ENCODE measurements at places on chromosomes 6 and 20. TPM values are rescaled to one million over a fixed set of nuclear protein-coding genes. Genes with fewer than 3 reads are reported as not detected.
A peak's percentile ranks its signal among the peaks of the same experiment; 100 is the strongest.

- no peak overlapping the region for H3K27ac ChIP-seq
- no peak for DNase-seq
- H3K27me3 ChIP-seq: no peaks in the 10 kb centered on the region
- no peaks in the 10 kb centered on the region for H3K4me1 ChIP-seq
Measured at GRCh38 chr6:129030215-129030614, 147.3 kb downstream of the LAMA2 start.

DNA sequence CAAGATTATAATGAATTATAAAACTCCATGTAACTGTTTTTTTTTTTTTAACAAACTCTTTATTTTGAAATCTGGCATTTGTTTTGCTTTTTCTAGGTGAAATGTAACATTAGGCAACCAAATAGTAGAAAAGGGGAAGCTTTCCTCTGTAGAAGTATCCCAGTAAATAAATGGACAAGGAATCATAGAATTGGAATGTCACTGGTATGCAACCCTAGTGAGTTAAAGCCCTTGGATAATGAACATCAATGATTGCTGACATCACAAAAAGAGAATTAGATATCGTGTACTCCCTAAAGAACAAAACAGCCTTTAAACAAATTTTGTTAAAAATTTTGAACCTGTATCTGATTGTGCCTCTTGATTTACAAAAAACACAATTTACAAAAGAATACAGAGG lies 93.9 kb upstream of the OGFRL1 start:
- H3K4me3 ChIP-seq: no peak overlapping the region
- no peak overlapping the region for H3K27ac ChIP-seq
- no peak for DNase-seq
- H3K36me3 ChIP-seq: no peaks in the 10 kb centered on the region
- no peaks in the 10 kb centered on the region for H3K27me3 ChIP-seq

DNA sequence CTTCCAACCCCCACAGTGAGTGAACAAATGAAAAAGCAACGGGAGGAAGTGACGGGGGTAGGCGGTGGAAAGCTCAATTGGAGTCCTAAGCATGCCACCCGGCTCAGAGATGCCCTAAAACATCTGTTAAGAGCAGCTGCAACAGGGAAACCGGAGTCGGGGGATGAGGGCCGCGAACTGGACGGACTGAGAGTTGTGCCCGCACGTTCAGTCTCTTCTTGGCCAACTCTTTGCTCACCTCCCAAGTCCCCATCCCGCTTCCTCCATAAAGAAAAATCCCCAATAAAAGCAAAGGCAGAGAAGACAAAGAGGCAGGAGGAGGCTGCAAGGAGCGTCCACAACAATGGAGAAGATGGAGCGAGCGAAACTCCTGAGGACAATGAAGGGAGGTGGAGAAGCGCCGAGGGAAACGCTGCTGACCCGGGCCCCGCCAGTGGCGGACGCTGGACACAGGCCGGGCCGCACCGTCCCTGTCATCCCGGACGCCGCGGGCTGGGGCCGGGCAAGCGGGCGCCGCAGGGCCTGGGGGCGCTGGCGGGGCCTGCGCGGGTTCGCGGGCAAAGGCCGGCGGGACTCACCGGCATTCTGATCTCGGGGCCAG lies 600 bp downstream of the SEC63 start:
- no peaks in the 10 kb centered on the region for H3K36me3 ChIP-seq
- peak overlapping the region; percentile 84 for H3K4me3 ChIP-seq
- peaks cover 23% of the 10 kb centered on the region for H3K4me1 ChIP-seq

GRCh38 chr20:507006-507758 lies 36.4 kb downstream of the CSNK2A1 start:
- H3K36me3 ChIP-seq: peaks cover 27% of the 10 kb centered on the region
- no peak for DNase-seq

DNA sequence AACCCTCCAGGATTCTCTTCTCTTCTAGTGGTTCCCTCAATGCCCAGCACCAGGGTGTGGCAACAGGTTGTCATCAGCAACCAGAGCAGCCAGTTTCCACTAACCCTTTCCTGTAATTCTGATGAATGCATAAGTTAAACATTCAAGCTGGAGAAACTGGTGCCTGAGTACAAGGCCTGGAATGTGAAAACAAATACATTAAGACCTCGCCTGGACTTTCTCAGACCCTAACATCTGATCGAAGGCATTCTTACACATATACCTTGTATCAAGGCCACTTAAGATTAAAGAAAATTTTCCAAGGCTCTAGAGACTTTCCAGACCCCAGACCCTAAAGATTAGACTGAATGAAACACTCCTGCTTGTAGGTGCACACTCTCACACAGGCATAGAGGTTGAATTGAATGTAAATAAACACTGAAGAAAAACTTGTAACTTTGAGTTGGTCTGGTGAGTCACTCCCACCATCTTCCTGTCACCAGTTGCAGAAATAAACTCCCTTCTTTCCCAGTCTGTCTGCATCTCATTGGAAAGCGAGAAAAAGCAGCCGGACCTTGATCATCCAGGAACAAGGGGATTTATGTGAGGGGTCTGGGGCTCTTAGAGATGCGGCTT lies 9.0 kb downstream of the LRP11 start:
- no peak for DNase-seq
- H3K36me3 ChIP-seq: no peaks in the 10 kb centered on the region
- no peaks in the 10 kb centered on the region for H3K4me1 ChIP-seq
- H3K27ac ChIP-seq: no peak overlapping the region
- no peaks in the 10 kb centered on the region for H3K27me3 ChIP-seq
- no peak overlapping the region for H3K4me3 ChIP-seq

- no peaks in the 10 kb centered on the region for H3K27me3 ChIP-seq
- no peaks in the 10 kb centered on the region for H3K36me3 ChIP-seq
- no peaks in the 10 kb centered on the region for H3K4me1 ChIP-seq
- no peak for DNase-seq
- H3K4me3 ChIP-seq: no peak overlapping the region
Measured at GRCh38 chr6:140779991-140780596, 1352.6 kb upstream of the GJE1 start.

DNA sequence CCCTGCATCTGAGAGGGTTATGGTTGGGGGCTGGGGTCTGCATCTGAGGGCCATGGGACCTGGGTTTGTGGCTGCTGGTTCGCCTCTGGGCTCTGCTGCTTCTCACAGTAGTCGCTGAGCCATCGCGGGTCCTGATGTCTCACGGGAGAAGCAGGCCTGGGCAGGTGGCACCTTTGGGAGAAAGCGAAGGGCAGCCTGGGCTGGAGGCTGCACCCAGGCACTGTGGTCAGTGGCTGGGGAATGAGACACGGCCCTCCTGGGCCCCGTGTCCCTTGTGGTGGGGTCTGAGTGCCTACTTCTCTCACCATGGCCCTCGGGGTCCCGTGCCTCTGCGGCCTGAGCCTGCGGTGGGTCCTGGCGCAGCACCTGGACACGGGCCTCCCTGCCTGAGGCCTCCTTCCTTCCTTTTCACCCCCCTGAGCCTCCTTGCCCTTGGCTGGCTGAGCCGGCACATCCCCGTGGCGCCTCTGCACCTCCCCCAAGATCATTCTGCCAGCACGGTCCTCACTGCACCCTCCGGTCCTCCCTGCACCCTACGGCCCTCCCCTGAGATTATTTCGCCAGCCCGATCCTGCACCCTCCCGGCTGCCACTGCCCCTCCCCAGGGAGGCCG lies 206.0 kb downstream of the ERMARD start:
- no peak overlapping the region for H3K4me3 ChIP-seq
- peaks cover 7% of the 10 kb centered on the region for H3K4me1 ChIP-seq
- H3K36me3 ChIP-seq: no peaks in the 10 kb centered on the region
- H3K27me3 ChIP-seq: peaks cover 11% of the 10 kb centered on the region
- no peak for DNase-seq

GRCh38 chr6:63660757-63661156 lies 25.2 kb downstream of the PHF3 start:
- H3K27me3 ChIP-seq: no peaks in the 10 kb centered on the region
- H3K27ac ChIP-seq: no peak overlapping the region

DNA sequence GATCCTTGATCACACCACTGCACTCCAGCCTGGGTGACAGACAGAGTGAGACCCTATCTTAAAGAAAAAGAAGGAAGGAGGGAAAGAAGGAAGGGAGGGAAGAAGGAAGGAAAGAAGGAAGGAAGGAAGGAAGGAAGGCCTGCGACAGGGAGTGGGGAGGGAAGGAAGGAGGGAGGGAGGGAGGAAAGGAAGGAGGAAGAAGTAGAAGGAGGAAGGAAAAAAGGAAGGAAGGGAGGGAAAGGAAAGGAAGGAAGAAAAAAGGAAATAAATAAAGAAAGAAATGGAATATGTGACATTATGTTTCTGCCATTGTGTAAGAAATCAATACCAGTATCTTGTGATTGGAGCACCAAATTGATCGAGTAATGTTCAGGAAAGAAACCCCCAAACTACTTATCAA lies 16.2 kb downstream of the PHACTR2 start:
- H3K4me3 ChIP-seq: no peak overlapping the region
- H3K27ac ChIP-seq: no peak overlapping the region
- no peaks in the 10 kb centered on the region for H3K27me3 ChIP-seq

DNA sequence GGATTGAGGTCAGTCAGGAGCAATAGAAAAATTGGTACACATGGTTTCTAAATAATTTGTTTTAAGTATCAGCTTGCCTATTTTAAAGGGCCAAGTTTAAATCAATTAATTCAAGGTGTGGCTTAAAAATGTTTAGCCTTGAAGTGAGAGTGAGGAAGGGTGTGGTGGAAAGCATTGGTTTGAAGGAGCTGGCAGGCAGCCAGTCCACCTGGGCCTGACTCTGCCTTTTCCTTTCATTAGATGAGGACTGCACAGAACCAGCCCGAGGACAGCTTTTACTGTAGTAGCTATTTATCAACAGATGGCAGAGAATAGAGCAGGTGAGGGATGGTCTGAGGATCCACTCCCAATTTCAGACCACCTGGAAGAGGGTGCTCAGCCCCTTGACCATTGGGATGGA lies 42.4 kb downstream of the DHX35 start:
- DNase-seq: peak; percentile 3
- peaks cover 7% of the 10 kb centered on the region for H3K36me3 ChIP-seq
- peaks cover 5% of the 10 kb centered on the region for H3K4me1 ChIP-seq

DNA sequence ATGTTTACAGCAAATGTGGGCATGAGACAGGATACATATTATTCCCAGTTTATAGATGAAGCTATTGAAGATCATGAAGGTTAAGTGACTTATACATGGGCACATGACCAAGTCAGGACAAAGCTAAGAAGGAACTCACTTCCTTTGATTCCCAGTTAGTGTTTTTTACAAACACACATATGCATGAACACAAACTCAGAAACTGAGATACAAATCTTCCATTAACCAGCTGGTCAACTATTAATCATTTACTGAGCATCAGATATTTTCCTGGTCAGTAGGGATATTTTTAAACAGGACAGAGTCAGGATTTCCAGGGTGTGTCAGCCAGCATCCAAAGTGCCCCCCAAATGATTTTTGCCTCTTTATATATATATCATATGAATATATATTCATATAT lies 222.2 kb downstream of the OGFRL1 start:
- no peaks in the 10 kb centered on the region for H3K4me1 ChIP-seq
- no peaks in the 10 kb centered on the region for H3K36me3 ChIP-seq
- no peaks in the 10 kb centered on the region for H3K27me3 ChIP-seq
- DNase-seq: no peak
- H3K4me3 ChIP-seq: no peak overlapping the region

GRCh38 chr6:150987855-150988464 lies 122.5 kb downstream of the MTHFD1L start:
- H3K4me3 ChIP-seq: no peak overlapping the region
- H3K27me3 ChIP-seq: no peaks in the 10 kb centered on the region
- no peak for DNase-seq
- H3K4me1 ChIP-seq: peaks cover 10% of the 10 kb centered on the region

- H3K4me3 ChIP-seq: no peak overlapping the region
- H3K4me1 ChIP-seq: no peaks in the 10 kb centered on the region
- H3K27me3 ChIP-seq: no peaks in the 10 kb centered on the region
Measured at GRCh38 chr20:8474027-8474668, 342.1 kb downstream of the PLCB1 start.

GRCh38 chr6:7252390-7252789 lies 60.6 kb downstream of the SSR1 start:
- no peak overlapping the region for H3K27ac ChIP-seq
- H3K27me3 ChIP-seq: no peaks in the 10 kb centered on the region
- DNase-seq: no peak
- no peak overlapping the region for H3K4me3 ChIP-seq
- H3K36me3 ChIP-seq: peaks cover 13% of the 10 kb centered on the region

GRCh38 chr6:138681627-138682026 lies 91.9 kb upstream of the CCDC28A start:
- H3K4me1 ChIP-seq: no peaks in the 10 kb centered on the region
- no peak for DNase-seq
- H3K27ac ChIP-seq: no peak overlapping the region
- H3K36me3 ChIP-seq: no peaks in the 10 kb centered on the region

- no peaks in the 10 kb centered on the region for H3K36me3 ChIP-seq
- peak overlapping the region; percentile 72 for H3K4me3 ChIP-seq
- peaks cover 49% of the 10 kb centered on the region for H3K4me1 ChIP-seq
- no peaks in the 10 kb centered on the region for H3K27me3 ChIP-seq
- H3K27ac ChIP-seq: peak overlapping the region; percentile 87
- DNase-seq: no peak
Measured at GRCh38 chr20:34363465-34364222, 571 bp downstream of the ITCH start.

FIG4 gene
- 11.2 TPM for total RNA-seq

ZSCAN12 gene
- total RNA-seq: 4.3 TPM

HLA-DOB gene
- total RNA-seq: 0.77 TPM

TMEM170B gene
- 2.7 TPM for total RNA-seq

EYA2 gene
- total RNA-seq: not detected

FOXC1 gene
- not detected for total RNA-seq

GSTA3 gene
- total RNA-seq: not detected

VGLL2 gene
- total RNA-seq: not detected

VEGFA gene
- total RNA-seq: 17.5 TPM

Data from CD8-positive, alpha-beta memory T cell (primary cell).